Germinal center (tissue), 1 donor: ENCODE measurements at places on chromosomes 5 and 9.
A peak's percentile ranks its signal among the peaks of the same experiment; 100 is the strongest.

DNA sequence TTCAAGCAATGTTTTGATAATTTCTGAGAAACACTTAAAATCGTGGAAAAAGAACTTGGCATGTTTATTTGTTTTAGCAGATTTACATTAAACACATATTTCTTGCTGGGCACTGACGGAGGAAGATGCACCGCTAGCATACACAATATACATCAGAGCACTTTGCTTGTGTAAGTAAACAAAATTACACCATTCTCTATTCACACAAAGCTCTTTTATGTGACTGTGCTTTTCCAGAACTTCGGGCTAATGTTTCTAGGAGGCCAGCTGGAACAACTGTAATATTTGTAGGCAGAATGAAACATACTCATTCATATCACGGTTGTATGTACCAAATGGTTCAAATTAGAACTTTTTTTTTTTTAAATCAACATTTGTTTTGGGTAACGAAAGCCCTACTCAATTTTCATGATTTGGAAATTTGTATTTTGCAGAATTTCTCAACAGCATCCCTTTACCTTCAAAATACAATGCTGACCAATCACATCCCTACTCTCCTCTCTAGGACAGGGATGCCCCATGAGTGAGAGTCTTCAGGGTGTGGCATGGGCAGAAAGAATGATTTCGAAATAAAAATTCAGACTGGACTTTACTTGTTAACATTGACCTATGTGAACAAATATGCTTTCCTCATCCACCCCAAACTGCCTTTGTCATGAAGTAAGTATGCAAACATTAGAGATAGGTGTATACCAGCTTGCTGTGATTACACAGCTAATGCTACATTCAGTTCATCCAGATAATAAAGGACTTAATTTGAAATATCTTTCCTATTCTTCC is 425.1 kb downstream of the BNC2 start:
- DNase-seq: no peak

DNA sequence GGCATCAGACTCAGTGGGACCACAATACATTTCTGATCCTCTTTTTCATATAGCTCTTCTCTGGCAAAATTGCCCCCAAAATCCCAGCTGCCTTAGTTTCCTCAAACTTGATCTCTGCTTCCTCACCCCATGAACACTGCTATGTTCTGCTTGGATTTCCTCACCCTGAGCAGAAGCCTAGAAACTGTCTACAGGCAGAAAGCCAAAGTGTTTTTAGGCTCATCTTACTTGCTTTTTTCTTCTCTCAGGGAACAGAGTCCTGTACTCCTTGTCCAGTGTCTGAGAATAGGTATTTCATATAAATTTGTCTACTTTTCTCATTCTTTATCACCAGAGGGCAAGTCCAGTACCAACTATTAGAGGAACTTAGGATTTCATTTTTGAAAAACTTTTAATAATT is 21.5 kb upstream of the UBAP1 start:
- DNase-seq: no peak

- DNase-seq: no peak
Observed at GRCh38 chr5:86329318-86329717, 288.4 kb upstream of the COX7C start.

GRCh38 chr9:78697618-78698017 is 400.7 kb downstream of the PSAT1 start:
- no peak for DNase-seq

DNA sequence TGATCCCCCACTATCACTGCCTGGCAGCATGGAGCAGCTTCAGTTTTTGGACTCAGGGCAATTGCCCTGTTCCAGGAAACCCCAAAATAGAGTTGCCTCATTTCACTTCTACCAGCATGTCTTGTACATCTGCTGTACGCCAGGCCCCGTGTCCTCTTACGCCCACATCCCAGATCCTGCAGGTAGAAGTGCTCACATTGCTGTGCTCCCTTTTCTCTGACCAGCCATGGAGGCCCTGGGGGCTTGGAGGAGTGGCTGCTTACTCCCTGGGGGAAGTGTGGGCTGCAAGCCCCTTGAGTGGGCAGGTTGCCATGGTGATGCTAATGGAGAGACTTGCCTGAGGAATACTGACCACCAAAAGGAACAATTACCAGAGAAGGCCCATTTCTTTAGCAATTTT is 55.6 kb upstream of the KCNIP1 start:
- DNase-seq: no peak

GRCh38 chr5:126023994-126024441 is 399.2 kb upstream of the GRAMD2B start:
- no peak for DNase-seq

- DNase-seq: peak; percentile 44
Observed at GRCh38 chr9:15142878-15143534, 164.0 kb downstream of the TTC39B start.

GRCh38 chr5:79873187-79873586 is 117.9 kb downstream of the MTX3 start:
- DNase-seq: no peak

GRCh38 chr9:98037357-98037756 is 19.2 kb upstream of the NANS start:
- no peak for DNase-seq

- no peak for DNase-seq
Observed at GRCh38 chr9:16459421-16460148, 410.9 kb downstream of the BNC2 start.

- DNase-seq: no peak
Observed at GRCh38 chr9:4937446-4937845, 47.6 kb upstream of the JAK2 start.

GRCh38 chr5:158805195-158805594 is 294.5 kb downstream of the EBF1 start:
- no peak for DNase-seq

GRCh38 chr5:129973716-129974426 is 69.6 kb downstream of the CHSY3 start:
- no peak for DNase-seq

- no peak for DNase-seq
Observed at GRCh38 chr9:111287127-111287526, 42.9 kb downstream of the OR2K2 start.

GRCh38 chr9:133405508-133406438 is 12.0 kb downstream of the REXO4 start:
- no peak for DNase-seq

GRCh38 chr5:55668356-55668755 is 43.8 kb downstream of the SLC38A9 start:
- peak; percentile 17 for DNase-seq

DNA sequence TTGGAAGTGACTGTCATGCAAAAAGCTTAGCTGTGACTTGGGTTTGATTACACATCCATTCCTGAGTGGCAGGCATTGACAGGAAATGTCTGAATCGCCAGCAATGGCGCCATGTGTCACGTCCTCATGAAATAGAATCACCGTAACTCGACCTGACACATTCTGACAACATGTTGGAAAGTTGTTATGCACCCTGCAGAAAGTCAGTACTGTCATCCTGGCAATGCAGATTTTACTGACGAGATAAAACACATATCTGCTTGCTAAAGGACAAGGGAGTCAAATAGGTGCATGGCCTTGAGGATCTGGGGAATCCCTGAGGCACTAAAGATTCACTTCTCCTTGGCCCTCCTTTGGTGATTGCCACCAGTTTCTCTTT is 344.2 kb downstream of the SPATA31D1 start:
- DNase-seq: no peak

DNA sequence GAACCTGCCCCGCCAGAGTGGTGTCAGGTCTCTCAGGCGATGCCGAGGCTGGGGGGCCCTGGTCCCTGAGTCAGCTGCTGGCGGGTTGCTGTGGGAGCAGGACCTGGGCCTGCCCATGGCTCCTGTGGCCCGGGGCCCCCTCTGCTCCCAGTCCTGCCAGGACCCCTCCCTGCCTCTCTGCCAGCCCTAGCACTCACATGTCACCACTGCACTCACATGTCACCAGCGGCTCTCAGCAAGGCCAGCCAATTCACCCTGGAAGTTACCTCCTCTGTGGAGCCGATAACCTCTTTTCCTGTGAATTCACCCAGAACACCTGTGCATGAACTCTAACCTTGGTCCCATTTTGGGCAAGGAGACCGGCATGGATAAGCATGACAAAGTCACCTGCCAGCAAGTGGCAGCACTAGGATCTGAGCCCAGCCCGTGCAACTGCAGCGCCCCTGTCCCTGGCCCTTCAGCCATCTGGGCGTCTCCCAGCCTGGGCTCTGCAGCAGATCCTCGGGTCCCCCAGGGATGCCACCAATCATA is 170.2 kb downstream of the GAPVD1 start:
- DNase-seq: no peak

DNA sequence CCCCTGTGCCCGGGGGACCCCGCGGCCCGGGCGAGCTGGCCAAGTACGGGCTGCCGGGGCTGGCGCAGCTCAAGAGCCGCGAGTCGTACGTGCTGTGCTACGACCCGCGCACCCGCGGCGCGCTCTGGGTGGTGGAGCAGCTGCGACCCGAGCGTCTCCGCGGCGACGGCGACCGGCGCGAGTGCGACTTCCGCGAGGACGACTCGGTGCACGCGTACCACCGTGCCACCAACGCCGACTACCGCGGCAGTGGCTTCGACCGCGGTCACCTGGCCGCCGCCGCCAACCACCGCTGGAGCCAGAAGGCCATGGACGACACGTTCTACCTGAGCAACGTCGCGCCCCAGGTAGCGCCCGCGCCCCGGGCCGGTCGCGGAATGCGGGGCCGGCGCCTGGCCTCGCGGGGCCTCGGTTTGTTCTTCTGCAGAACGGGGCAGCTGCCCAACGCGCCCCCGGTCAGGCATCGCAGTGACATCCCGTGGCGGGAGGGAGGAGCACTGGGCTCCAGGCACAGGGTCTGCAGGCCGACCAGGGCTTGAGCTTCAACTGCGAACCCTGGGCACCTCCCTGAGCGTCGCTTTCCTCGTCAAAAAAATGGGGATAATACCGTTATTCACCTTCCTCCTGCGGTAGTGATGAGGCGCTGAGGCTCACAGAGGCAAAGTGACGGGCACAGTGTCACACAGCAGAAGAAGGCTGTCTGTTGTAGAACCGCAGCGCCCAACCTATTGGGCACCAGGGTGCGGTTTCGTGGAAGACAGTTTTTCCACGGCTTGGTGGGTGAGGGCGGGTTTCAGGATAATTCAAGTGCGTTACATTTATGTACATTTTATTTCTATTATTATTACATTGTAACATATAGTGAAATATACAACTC is 777 bp downstream of the ENDOG start:
- DNase-seq: peak; percentile 65

- DNase-seq: no peak
Observed at GRCh38 chr5:133397990-133398645, 214.2 kb downstream of the FSTL4 start.

DNA sequence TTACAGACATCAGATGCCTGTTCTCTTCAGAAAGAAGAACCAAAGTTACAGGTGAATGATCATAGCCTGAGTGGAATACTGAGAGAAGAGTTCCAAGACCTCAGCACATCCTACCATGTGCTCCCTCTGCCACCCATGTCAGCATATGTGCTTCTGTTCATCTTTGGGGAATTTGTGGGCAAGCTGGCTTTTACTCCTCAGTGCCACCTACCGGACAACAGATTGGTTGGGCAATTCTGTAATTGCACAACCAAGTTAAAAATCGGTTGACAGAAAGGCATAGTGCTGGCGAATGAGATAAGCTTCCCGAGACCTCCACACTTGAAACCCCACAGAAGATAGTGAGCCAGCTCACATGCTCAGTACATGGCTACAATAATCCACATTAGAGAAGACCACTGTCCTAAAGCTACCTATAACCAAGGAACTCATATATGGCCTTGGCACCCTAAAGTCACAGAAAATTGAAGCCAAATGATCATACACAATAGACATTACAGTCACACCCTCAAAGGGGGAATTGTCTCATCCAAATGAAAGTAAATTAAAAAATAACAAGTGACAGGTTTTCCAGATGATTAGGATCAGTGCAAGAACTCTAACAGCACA is 1238.0 kb upstream of the NUDT12 start:
- DNase-seq: no peak

DNA sequence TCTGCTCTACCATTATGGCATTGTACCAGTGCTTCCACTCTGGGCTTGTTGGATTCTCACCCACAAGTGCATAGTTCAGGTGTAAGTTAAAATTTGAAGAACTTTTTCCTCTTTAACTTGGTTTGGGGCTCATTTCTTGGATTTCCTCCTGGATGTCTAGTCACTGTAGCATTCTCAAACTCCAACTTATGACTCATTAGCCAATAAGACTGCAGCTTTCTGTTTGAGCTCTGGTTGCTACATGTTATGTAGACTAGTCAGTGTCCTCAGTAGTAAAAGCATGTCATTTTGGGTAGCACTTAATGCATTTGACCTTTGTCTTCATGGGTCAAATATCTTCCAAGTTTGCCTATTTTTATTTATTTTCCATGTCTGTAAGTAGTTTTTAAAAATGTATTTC is 790.8 kb downstream of the BRINP1 start:
- DNase-seq: no peak

- no peak for DNase-seq
Observed at GRCh38 chr5:158910782-158911692, 188.7 kb downstream of the EBF1 start.

DNA sequence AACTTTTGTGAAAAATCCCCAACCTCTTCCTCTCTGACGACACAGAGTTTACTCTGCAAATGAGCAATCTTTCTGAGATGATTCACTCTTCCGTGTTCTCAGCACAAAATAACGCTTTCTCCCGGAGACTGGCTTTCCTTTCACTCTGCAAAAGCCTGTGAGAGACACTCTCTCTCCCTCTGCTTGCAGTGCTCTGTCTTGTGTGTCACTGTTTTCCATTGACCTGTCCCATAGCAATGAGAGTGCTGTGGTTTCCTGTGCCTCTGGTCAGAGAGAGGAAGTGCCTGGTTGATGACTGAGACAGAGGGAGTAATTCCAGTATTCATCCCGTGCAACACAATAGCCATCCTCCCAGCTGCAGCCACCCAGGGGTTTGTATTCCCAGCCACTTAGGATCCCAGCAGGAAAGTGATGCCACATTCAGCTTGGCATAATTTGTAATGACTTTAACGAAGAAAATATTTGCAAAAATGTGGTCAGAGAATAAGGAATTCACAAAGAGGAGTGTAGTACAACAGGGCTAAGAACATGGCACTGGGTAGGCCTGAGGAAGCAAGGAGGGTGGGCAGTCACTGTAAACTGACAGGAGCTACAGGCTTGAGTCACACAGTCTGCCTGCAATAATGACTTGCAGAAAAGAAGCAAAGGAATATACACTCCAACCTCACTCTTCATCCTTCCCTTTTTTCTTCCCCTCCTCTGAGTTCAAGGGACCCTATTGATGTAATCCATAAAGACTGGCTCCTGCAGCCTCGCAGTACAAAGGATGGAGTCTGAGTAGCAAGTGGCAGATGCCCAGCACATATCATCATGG is 463.5 kb upstream of the RGMB start:
- DNase-seq: no peak

- DNase-seq: no peak
Observed at GRCh38 chr9:126999315-127000068, 84.9 kb downstream of the RALGPS1 start.

- DNase-seq: no peak
Observed at GRCh38 chr5:76681287-76681686, 34.6 kb upstream of the F2R start.

DNA sequence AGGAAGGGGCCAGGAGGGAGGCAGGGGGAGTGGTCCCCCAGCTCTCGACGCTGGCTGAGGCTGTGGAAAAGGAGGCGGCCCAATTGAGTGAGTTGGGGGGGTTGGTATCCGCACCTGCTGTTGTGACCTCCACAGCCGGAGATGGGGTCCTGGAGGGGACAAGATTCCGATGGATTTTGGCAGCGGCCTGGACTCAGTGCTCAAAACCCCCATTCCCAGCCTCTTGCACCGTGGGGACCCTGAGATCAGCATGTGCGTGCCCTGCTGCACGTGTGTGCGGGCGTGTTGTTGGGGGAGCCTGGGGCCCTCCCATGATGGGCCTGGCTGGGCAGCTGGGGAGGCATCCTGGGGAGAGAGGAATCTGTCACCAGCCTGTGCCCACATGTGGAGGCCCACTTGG is 15.0 kb downstream of the CNTFR start:
- no peak for DNase-seq
